ENCODE measurements at places on chromosomes 4 and X. TPM values are rescaled to one million over a fixed set of nuclear protein-coding genes. Genes with fewer than 3 reads are reported as not detected.

The IL1RAPL1 gene
- not detected for total RNA-seq

The NSG1 gene
- 23.9 TPM for total RNA-seq

The SOWAHD gene
- total RNA-seq, result 0.43 TPM

The TMEM156 gene
- 11.5 TPM for total RNA-seq

The DAPP1 gene
- 127 TPM for total RNA-seq

The GUCY1B1 gene
- 1.4 TPM for total RNA-seq

The GLUD2 gene
- 0.72 TPM for total RNA-seq

The FAM149A gene
- 0.64 TPM for total RNA-seq

The OCIAD2 gene
- total RNA-seq, result 67.8 TPM

The HS6ST2 gene
- 5.8 TPM for total RNA-seq

The WNK3 gene
- total RNA-seq, result 1.3 TPM

The ADH1A gene
- not detected for total RNA-seq

The SHISA3 gene
- total RNA-seq, result not detected

The GRIA2 gene
- total RNA-seq, result not detected

The SUPT20HL2 gene
- total RNA-seq, result not detected

The KCNE5 gene
- not detected for total RNA-seq

The ADH1B gene
- not detected for total RNA-seq

The FAM184B gene
- total RNA-seq, result not detected

The LRP2BP gene
- total RNA-seq, result 0.85 TPM

The GALNTL6 gene
- not detected for total RNA-seq

The NKX3-2 gene
- not detected for total RNA-seq

The FAM9A gene
- total RNA-seq, result not detected

The PPM1K gene
- total RNA-seq, result 5.1 TPM

The LANCL3 gene
- 0.21 TPM for total RNA-seq

The GSTCD gene
- total RNA-seq, result 26.4 TPM

The FGB gene
- not detected for total RNA-seq

The CLCN3 gene
- total RNA-seq, result 46.3 TPM

The ZNF711 gene
- total RNA-seq, result 3.9 TPM

The ETFDH gene
- total RNA-seq, result 25.2 TPM

The GRPR gene
- total RNA-seq, result not detected

The SPINK2 gene
- total RNA-seq, result not detected

The MED28 gene
- total RNA-seq, result 5.1 TPM

The CAMK2D gene
- 45.5 TPM for total RNA-seq

The FRMPD3 gene
- not detected for total RNA-seq

The SORBS2 gene
- total RNA-seq, result 3.1 TPM

The CD38 gene
- total RNA-seq, result under 0.01 TPM

The PHOX2B gene
- not detected for total RNA-seq

The GPR119 gene
- not detected for total RNA-seq

The TRIM2 gene
- total RNA-seq, result 14.5 TPM

The SLC2A9 gene
- total RNA-seq, result 102 TPM

The SSX4B gene
- total RNA-seq, result not detected

The CENPE gene
- total RNA-seq, result 0.43 TPM

The MND1 gene
- total RNA-seq, result 4.0 TPM

All from tracheal epithelial cell (primary cell).